ENCODE measurements at places on chromosomes 7 and 10.

GRCh38 chr10:119025776-119026175 is 3.7 kb upstream of the NANOS1 start:
- DNase-seq = no peak

- no peak for DNase-seq
Measured at GRCh38 chr7:22339725-22340390, 17.1 kb downstream of the RAPGEF5 start.

GRCh38 chr7:1872191-1873069 is 202.4 kb downstream of the ELFN1 start:
- DNase-seq = no peak

DNA sequence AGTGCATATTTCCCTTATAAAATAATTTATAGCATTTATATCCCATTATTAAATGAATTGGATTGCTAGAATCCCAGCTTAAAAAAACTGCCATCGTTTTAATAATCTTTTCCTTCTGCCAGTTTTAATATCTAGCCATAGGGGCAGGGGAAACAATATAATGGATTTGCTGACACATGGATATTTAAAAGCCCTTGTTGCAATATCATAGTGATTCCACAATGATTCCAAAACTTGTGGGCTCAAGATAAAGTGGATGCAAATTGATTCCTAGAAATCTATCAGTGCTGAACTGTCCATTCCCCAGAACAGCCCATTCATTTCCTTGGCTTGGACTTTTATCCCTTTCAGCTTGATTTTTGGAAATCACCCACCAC is 2.6 kb downstream of the CPA2 start:
- DNase-seq = no peak

GRCh38 chr7:47739301-47739875 is 157.5 kb upstream of the TNS3 start:
- DNase-seq = no peak

- no peak for DNase-seq
Measured at GRCh38 chr7:47762207-47762606, 180.3 kb upstream of the TNS3 start.

DNA sequence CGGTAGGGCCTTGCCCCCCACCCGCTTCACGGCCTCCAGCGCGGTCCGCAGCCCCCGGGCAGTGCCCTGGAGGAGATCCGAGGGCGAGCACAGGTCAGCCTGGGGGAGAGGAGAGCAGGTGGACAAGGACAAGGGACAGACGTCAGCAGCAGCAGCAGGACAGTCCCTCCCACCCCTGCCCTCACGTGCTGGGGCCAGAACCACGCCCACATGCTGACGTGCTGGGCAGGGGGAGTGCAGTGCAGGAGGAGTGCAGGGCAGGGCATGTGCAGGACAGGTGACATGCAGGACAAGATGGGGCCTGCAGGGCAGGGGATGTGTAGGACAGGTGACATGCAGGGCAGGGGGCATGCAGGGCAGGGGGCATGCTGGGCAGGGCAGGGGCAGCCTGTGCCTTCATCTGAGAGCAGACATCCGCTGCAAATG is 1.5 kb upstream of the SAP25 start:
- DNase-seq = no peak

GRCh38 chr7:31747553-31747952 is 60.5 kb downstream of the PPP1R17 start:
- DNase-seq = no peak

- no peak for DNase-seq
Measured at GRCh38 chr10:986137-986825, 2.0 kb upstream of the GTPBP4 start.

DNA sequence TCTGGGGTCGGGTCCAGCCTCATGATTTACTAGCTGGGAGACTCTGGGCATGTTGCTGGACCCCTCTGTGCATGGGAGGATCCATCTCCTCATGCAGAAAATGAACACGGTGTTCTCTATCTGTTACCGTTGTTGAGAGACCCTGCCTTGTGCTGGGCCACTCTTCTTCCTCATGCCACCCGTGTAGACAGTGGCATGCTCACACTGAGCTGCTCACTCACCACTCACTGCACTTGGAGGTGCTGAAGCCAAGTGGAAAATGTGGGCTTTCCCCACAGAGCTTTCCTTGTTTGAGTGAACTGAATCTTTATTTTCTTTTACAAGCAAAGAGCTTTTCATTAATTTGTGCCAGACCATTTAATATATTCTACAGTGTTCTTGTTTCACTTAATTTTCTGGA is 77.5 kb upstream of the GDF10 start:
- DNase-seq = no peak

DNA sequence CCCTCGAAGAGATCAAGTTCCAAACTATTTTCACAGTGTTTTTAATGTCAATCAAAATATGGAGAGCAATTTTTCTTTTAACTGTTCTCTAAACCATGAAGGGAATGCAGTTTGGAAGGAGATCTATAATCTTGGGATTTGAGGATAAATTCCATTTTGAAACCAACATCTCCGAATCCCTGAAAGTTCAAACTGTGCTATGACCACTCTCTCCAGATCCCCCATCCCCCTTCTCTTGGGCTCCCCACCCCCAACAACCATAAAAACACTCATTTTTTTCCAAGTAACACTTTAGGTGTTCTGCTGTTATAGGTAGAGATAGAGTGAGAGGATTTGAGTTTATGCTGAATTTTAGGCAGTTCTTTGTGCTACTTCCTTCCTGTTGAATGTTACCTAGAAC is 1.7 kb downstream of the CALD1 start:
- DNase-seq = no peak
